ENCODE measurements at places on chromosomes 3 and 15.

GRCh38 chr3:127546554-127546953, 44.0 kb downstream of the TPRA1 start:
- no peak for DNase-seq

DNA sequence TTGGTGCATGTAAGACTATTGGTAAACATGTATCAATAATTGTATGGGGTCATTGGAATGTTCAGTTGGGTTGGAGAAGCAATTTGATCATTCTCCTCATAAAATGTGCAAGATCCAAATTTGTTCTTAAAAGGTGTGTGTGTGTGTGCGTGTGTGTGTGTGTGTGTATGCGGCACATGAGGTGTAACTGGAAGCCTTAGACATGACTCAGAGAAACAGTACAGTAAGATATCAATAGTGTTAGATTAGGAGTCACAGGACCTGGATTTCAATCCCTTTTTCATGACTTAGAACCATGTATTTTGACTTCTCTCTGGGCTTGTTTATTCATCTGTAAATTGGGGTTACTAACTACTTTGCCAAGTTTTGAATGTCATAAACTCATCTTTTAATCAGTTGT, 38.3 kb downstream of the RSRC1 start:
- no peak for DNase-seq

GRCh38 chr3:125025642-125026041, 30.2 kb downstream of the HEG1 start:
- DNase-seq: no peak

DNA sequence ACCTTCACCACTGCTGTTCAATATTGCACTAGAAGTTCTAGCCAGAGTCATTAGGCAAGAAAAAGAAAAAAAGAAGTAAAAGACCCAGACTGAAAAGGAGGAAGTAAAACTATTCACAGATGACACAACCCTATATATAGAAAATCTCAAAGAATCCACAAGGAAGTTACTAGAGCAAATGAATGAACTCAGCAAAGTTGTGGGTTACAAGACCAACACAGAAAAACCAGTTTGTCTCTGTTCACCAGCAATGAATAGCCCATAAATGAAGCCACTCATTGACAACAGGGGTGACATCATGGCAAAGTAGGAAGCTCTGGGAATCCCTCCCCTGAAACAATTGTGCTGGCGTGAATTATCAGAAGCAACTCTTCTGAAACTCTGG, 4.6 kb downstream of the CFAP100 start:
- DNase-seq: no peak

GRCh38 chr3:141350666-141351065, 17.6 kb upstream of the ZBTB38 start:
- DNase-seq: no peak

GRCh38 chr3:58659051-58659675, 7.4 kb downstream of the FAM3D start:
- DNase-seq: no peak

- no peak for DNase-seq
Observed at GRCh38 chr3:150828997-150829396, 66.0 kb upstream of the SIAH2 start.

DNA sequence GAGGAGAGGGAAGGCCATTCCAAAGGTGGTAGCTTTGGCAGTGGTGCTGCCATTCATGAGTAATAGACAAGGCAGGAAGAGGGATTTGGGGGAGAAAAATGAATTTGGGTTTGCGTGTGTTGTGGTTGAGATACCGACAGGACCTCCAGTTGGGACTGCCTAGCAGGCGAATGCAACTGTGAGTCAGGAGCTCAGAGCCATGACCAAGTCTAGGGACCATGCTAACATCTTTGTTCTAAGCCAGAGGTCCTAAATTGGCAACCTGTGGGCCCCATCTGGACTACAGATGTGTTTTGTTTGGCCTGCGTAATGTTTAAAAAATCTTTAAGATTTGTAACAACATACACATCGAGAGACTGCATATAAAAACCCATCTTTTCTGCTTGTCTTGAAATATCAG, 61.6 kb downstream of the SAMMSON start:
- DNase-seq: no peak

- no peak for DNase-seq
Observed at GRCh38 chr3:108673988-108674661, 83.1 kb downstream of the RETNLB start.

DNA sequence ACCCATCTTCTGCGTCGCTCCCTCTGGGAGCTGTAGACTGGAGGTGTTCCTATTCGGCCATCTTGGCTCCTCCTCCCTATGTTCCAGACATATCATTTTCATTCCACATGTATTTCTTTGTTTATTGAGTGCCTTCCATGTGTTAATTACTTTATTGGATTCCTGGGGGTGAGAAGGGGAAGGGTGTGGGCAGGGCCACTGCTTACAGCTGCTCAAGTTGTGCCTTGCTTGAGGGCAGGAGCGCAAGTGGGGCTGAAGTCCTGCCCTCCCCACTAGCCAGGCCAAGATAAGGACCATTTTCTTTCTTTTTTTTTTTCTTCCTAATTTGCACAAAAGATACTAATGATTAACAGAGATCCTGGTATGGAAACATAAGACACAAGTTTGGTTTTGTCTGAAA, 224.8 kb downstream of the LPP start:
- DNase-seq: no peak

DNA sequence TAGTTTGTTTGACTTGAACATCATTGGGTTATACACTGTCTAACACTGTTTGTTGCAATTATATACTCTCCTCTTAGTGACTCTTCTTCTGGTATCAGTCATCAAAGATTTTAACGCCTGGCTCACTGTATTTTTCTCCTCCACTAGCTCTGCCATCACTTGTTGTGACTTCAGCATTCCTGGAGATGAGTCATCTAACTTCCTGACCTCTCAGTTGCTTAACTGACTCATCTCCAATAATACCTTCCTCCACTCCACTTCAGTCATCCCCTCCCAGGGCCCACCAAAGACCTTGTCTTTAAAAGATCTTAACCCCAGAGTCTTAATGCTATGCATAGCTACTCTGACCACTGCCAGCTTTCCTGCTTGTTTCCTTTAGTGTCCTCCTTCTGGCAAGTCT, 28.6 kb upstream of the CLSTN2 start:
- DNase-seq: no peak

DNA sequence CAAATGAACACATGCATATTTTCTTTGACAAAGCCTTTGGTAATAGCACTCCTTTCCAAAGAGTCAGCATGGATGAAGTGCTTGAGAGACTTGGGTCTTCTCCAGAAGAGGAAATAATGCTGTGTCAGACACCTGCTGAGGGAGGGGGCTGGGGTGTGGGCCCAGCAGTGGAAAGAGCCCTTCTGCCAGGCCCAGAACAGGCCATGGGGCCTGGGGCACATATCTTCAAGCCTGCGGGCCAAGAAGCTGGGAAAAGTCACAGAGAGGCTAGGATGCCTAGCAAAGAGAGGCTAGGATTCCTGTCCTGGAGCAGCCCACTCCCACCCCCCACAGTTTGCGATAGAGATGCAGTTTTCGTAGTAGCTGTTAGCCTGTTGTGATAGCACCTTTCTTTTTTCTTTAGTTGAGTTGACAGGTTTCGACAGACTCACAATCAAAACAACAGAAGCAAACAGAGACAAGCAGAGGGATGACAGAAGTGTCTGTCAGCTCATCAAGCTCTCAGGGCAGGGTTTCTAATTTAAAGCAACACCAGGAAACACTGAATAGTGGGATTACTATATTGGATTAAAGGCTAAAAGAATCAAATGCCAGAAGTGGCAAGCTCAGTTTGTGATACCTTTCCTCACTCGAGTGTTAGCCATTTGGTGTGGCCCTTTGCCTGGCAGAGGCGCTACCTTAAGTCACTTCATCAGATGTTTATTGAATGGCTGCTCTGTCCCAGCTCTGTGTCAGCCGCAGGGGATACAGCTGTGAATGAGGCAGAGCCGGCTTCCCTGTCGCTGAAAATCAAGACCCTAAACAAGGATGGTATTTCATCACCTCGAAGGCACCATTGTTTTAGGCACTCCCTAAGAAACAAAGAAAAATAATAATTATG, 19.0 kb downstream of the CMTM7 start:
- no peak for DNase-seq

DNA sequence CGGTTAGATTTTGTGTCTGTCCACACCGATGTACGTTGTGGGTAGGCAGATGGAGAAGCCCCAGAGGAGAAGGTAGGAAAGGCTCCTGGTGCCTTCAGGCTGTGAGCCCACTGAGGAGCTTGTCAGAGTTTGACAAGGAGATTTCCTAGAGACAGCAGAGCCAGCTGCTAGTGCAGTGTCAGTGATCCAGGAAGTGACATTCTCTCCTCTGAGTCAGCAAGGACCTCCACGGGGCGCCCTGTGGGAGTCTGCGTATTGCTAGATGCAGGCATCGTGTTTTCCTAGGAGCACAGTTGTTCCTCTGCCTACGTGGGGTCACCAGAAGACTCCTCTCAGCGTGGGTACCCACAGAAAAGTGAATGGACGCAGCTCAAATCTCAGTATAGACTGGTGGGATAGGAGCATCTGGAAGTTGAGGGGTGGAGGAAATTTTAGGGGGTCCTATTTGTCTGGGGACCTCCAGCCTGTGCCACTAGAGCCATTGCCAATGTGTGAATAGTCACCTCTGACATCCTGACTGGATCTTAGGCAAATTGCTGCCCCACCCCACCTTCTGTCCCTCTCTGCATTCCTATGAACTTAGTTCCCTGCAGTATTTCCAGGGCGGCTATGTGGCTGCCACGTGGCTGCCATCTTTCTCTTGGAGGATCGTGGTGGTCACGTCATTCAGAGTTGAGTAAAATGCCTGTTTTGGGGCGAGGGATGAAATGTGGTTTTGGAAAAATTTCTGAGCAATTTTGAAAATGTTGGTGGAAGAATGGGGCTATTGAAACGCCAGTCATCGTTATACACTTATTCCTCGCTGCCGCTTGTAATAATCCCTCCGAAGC, 84.8 kb upstream of the KLHL25 start:
- no peak for DNase-seq

GRCh38 chr15:32869776-32870175, 152.0 kb downstream of the GREM1 start:
- DNase-seq: no peak

DNA sequence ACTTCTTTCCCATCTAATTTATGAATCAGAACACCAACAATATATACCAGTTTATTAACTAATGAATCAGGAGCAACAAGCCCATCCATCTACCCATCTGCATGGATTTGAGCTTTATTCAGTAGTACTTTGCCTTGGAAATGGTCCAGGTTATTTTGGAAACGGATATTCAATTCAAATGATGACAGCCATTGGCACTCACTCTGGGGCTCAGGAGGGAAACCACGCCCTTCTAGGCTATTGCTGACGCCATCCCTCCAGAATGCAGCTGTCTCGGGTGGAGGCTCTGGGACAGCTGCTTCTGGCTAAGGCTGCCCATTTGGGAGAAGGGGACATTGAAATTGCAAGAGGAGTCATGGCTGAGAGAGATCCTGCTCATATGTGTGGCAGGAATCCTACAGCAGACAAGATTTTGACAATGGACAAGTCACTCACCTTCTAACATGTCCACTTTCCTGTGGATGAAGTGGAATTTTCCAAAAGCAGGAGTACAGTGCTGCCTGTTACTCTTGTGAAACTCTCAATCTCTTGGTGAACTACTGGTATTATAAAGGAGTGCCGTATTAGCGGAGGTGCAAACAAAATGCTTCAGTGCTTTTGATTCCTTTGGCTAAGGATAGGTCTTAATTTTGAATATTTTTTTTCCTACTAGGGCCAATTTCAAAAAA, 29.3 kb upstream of the TRAK1 start:
- peak; percentile 86 for DNase-seq

DNA sequence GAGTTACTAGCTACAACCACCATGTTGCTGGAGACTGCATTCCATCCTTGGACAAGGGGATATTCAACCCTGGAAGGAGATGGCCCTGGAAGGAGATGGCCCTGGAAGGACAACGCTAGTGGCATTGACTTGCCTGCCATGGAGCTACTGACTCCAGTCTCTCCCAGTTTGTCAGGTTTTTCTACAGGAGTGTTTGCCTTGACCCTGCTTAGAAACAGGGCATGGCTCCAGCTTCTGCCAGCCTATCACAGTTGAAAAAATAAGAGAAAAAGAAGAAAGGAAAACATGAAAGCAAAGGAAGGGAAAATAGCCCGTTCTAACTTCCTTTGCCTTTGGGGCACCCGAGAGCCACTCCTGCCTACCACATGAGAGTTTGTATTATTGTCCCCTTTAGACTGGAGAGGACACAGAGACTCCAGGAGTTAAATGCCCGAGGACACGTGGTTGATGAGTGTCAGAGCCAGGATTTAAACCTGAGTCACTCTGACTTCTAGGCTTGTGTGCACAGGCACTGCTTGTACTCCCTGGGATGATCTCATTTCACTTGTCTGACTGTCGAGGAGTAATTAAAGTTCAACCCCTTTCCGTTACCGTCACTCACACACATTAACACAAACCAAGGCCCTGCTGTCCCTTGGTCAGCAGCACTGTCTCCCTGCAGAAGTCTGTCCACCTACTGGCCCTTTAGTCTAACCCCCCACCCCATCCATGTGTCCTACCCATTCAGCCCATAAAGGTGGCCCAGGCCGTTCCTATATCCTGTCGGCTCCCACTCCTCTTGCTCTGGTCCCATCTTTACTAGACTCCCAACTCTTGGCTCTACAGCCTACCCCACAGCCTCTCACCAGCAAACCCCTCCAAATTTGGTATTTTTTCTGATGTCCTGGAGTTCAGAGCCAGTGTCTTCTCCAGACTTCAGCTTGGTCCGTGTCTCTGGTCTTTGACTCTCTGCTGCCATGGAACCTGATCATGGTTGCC, 46.1 kb downstream of the C2CD4A start:
- no peak for DNase-seq

GRCh38 chr15:47577461-47577860, 139.8 kb upstream of the SEMA6D start:
- no peak for DNase-seq

- DNase-seq: no peak
Observed at GRCh38 chr3:172192830-172193415, 153.5 kb downstream of the FNDC3B start.

GRCh38 chr3:5564278-5564666, 376.8 kb downstream of the EDEM1 start:
- DNase-seq: no peak

DNA sequence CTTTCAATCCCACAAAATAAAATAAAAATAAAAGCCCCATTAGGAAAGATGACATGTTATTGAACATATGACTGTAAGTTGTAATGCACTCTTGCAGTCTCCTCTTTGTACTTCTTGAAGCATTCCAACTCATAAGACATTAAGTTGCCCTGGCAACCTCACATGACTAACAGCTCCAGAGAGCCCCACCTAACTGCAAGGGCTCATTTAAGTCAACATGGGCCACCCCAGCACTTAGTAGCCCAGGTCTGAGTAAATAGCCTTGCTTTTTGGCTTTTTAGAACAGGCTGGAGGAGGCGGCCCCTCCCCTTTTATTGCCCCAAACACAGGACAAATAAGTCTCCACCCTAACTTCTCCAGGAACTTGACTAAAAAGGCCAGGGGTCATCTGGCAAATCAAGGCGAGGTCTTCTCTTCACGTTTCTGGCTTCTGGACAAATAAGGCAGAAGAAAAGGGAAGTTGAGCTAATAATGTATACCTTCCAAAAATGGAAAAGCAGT, 135.1 kb downstream of the TMCO5A start:
- DNase-seq: no peak

- DNase-seq: no peak
Observed at GRCh38 chr3:18494251-18494650, 69.1 kb upstream of the SATB1 start.

GRCh38 chr3:141070727-141071357, 19.7 kb downstream of the SPSB4 start:
- no peak for DNase-seq
